ENCODE measurements at places on chromosomes 12 and 14. TPM values are rescaled to one million over a fixed set of nuclear protein-coding genes. Genes with fewer than 3 reads are reported as not detected.

The AHNAK2 gene
- 223 TPM for total RNA-seq

GRCh38 chr12:124640056-124640455, 72.6 kb upstream of the NCOR2 start:
- no peak overlapping the region for H3K4me3 ChIP-seq
- no peaks in the 10 kb centered on the region for H3K36me3 ChIP-seq
- peaks cover 17% of the 10 kb centered on the region for H3K4me1 ChIP-seq
- no peaks in the 10 kb centered on the region for H3K27me3 ChIP-seq
- H3K27ac ChIP-seq = peak overlapping the region; percentile 4

The ARHGDIB gene
- 1.6 TPM for total RNA-seq

The MPHOSPH9 gene
- 72.3 TPM for total RNA-seq

DNA sequence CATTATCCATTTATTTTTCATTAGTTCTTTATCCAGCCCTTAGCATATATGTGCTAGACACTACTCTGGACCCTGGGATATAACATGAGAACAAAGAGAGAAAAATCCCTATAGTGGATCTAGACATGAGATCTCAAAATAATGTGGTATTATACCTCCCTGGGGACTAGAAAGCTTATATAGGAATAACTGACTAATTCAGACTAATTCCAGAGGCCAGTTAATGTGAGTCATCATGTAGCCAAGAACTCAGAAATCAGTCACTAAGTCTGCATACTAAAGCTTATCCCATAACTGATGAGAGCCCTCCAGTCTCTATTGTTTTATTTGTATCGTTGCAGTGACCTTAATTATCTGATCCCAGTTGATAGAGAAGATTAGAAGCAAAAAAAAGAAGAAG, 267.1 kb upstream of the RGS6 start:
- no peaks in the 10 kb centered on the region for H3K27me3 ChIP-seq
- H3K27ac ChIP-seq = no peak overlapping the region
- no peaks in the 10 kb centered on the region for H3K36me3 ChIP-seq
- H3K4me1 ChIP-seq = no peaks in the 10 kb centered on the region
- H3K4me3 ChIP-seq = no peak overlapping the region
- DNase-seq = no peak

The NRXN3 gene
- total RNA-seq = not detected

- no peak overlapping the region for H3K4me3 ChIP-seq
- DNase-seq = no peak
- H3K27me3 ChIP-seq = no peaks in the 10 kb centered on the region
Observed at GRCh38 chr14:92461891-92462290, 51.7 kb upstream of the RIN3 start.

The SAMD15 gene
- total RNA-seq = 1.4 TPM

The SYNE3 gene
- total RNA-seq = 6.2 TPM

The RNF212B gene
- total RNA-seq = not detected

DNA sequence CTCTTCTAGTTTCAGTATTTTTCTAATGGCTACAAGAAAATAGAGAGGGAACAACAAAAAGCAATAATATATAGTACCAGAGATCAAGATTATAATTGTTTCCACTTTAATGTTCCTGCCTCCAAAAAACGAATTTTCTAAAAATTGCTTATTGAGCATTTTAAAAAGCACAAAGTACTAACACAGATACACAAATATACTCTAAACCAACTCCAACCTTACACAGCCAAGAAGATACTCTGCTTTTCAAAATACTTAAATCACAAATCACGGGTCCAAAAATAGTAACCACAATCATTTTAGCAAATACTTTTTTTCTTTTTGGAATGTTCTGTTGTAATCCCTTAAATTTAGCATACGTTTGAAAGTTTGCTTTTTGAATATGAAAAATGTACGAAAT, 2.0 kb downstream of the YAF2 start:
- H3K4me3 ChIP-seq = no peak overlapping the region
- no peaks in the 10 kb centered on the region for H3K36me3 ChIP-seq
- peak overlapping the region; percentile 48 for H3K27ac ChIP-seq
- H3K27me3 ChIP-seq = no peaks in the 10 kb centered on the region
- DNase-seq = no peak

DNA sequence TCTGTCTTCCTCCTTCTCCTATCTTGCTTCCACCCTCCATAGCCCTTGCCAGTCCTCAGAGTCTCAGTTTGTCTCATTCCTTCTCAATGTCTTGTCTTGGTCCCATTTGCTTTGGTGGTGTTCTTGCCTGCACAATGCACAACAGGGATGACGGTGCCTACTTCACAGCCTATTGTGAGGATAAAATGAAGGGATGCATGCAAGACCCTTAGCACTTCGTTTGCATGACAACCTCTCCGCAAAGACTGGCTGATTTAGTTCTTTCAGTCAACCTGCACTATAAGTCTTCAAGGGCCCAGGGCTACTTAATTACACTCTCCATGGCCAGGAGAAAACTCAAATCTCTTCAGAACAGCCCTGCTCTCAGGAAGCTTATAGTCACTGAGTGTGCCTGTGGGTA, 8.5 kb downstream of the SELPLG start:
- no peak overlapping the region for H3K4me3 ChIP-seq
- peaks cover 14% of the 10 kb centered on the region for H3K4me1 ChIP-seq
- no peak for DNase-seq
- no peak overlapping the region for H3K27ac ChIP-seq
- no peaks in the 10 kb centered on the region for H3K27me3 ChIP-seq

The SMOC1 gene
- total RNA-seq = 0.46 TPM

GRCh38 chr12:18146363-18146762, 56.4 kb upstream of the RERGL start:
- no peaks in the 10 kb centered on the region for H3K36me3 ChIP-seq
- no peaks in the 10 kb centered on the region for H3K27me3 ChIP-seq
- H3K4me1 ChIP-seq = no peaks in the 10 kb centered on the region
- no peak overlapping the region for H3K4me3 ChIP-seq
- no peak for DNase-seq
- H3K27ac ChIP-seq = no peak overlapping the region

The AQP6 gene
- total RNA-seq = 0.31 TPM

GRCh38 chr14:61444215-61444768, 122.9 kb downstream of the PRKCH start:
- H3K4me1 ChIP-seq = no peaks in the 10 kb centered on the region
- no peak overlapping the region for H3K27ac ChIP-seq
- DNase-seq = no peak
- no peaks in the 10 kb centered on the region for H3K36me3 ChIP-seq
- no peaks in the 10 kb centered on the region for H3K27me3 ChIP-seq
- no peak overlapping the region for H3K4me3 ChIP-seq

DNA sequence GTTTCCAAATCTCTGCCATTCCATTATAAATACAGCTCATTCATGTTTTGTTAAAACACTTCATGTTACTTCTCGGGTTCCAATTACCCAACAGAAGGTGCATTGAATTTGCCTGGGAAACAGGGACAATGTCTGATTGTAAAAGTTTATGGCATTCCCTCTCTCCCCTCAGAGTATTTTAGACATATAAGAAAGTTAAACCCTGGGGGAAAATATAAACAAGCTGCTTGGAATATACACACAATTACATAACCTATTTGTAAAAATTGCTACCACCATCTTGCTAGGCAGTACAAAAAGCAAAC, 60.0 kb downstream of the BTG1 start:
- H3K27ac ChIP-seq = no peak overlapping the region
- H3K27me3 ChIP-seq = no peaks in the 10 kb centered on the region
- DNase-seq = no peak
- no peaks in the 10 kb centered on the region for H3K36me3 ChIP-seq
- peaks cover 9% of the 10 kb centered on the region for H3K4me1 ChIP-seq

DNA sequence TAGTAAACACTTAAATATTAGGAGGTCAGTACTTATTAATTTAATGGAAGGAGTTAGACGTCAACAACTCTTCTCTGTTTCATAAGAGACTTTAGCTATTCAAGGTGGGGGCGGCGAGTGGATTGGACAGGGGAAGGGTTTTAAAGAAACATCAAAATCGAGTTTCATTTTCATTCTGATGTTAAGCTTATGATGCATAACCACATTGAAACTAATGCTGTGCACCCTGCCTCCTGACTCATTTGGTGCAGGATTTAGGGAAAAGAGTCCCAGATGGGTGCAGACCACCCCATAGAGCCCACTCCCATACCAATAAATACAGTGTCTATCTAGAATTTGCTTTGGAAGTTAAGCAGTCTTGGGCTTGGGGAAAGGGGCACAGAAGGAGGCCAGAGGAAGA, 7.4 kb downstream of the ZBTB39 start:
- DNase-seq = no peak
- no peak overlapping the region for H3K27ac ChIP-seq
- no peak overlapping the region for H3K4me3 ChIP-seq
- peaks cover 3% of the 10 kb centered on the region for H3K36me3 ChIP-seq
- no peaks in the 10 kb centered on the region for H3K27me3 ChIP-seq
- no peaks in the 10 kb centered on the region for H3K4me1 ChIP-seq

- DNase-seq = no peak
- H3K4me1 ChIP-seq = no peaks in the 10 kb centered on the region
- no peaks in the 10 kb centered on the region for H3K36me3 ChIP-seq
- H3K27ac ChIP-seq = no peak overlapping the region
Observed at GRCh38 chr14:53384073-53384472, 230.9 kb upstream of the DDHD1 start.

The EIF4B gene
- total RNA-seq = 351 TPM

The SLC38A4 gene
- total RNA-seq = 2.5 TPM

DNA sequence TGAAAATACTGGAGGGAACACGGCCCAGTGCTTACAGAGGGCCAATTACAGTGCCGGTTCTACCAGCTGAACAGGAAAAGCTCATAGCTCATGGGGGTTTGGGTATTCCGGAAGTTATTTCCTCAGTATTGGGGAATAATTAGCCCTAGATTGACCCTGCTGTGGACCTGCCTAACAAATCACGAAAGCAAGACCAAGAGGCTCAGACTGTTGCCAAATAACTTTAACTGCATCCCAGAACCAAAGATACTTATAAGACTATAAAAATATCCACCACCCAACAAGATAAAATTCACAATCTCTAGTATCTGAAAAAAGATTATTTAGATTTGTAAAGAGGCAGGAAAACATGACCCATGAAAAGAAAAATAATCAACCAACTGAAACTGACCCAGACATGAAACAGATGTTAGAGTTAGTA, 8.0 kb upstream of the OR5AU1 start:
- H3K36me3 ChIP-seq = no peaks in the 10 kb centered on the region
- H3K27me3 ChIP-seq = peaks cover 2% of the 10 kb centered on the region
- H3K4me1 ChIP-seq = no peaks in the 10 kb centered on the region
- no peak overlapping the region for H3K4me3 ChIP-seq
- no peak for DNase-seq
- no peak overlapping the region for H3K27ac ChIP-seq

- H3K27me3 ChIP-seq = no peaks in the 10 kb centered on the region
- no peaks in the 10 kb centered on the region for H3K4me1 ChIP-seq
- no peak overlapping the region for H3K4me3 ChIP-seq
- H3K36me3 ChIP-seq = no peaks in the 10 kb centered on the region
- H3K27ac ChIP-seq = no peak overlapping the region
Observed at GRCh38 chr12:71014180-71014785, 93.7 kb upstream of the PTPRR start.

- DNase-seq = no peak
- no peaks in the 10 kb centered on the region for H3K27me3 ChIP-seq
- no peak overlapping the region for H3K4me3 ChIP-seq
- peaks cover 4% of the 10 kb centered on the region for H3K4me1 ChIP-seq
Observed at GRCh38 chr14:103448097-103448496, 62.9 kb downstream of the MARK3 start.

The HSPA2 gene
- total RNA-seq = 7.7 TPM

The MOAP1 gene
- 6.9 TPM for total RNA-seq

- no peak for DNase-seq
- no peak overlapping the region for H3K4me3 ChIP-seq
- H3K36me3 ChIP-seq = no peaks in the 10 kb centered on the region
- peaks cover 7% of the 10 kb centered on the region for H3K27me3 ChIP-seq
- no peak overlapping the region for H3K27ac ChIP-seq
- H3K4me1 ChIP-seq = no peaks in the 10 kb centered on the region
Observed at GRCh38 chr12:108289350-108290161, 49.6 kb downstream of the CMKLR1 start.

DNA sequence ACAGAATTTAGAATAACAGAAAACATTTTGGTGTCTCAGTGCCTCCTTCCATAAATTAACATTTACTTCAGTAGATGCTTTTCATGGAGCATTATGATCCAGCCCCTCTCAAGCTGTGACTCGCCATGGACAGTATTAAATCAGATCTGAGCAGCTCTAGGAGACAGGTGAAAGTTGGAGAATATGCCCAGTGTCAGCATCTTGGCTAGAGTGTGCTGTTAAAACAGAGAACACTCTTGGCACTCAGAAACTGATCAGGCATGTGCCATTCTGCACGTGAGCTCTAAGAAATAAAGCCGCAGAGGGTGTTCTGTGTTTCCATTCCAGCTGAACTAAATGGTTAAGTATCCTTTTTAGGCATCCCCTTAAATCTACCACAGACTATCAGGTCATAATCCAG, 68.0 kb downstream of the DIP2B start:
- no peak overlapping the region for H3K27ac ChIP-seq
- H3K36me3 ChIP-seq = no peaks in the 10 kb centered on the region
- DNase-seq = no peak
- H3K4me1 ChIP-seq = peaks cover 23% of the 10 kb centered on the region
- H3K27me3 ChIP-seq = no peaks in the 10 kb centered on the region
- no peak overlapping the region for H3K4me3 ChIP-seq

DNA sequence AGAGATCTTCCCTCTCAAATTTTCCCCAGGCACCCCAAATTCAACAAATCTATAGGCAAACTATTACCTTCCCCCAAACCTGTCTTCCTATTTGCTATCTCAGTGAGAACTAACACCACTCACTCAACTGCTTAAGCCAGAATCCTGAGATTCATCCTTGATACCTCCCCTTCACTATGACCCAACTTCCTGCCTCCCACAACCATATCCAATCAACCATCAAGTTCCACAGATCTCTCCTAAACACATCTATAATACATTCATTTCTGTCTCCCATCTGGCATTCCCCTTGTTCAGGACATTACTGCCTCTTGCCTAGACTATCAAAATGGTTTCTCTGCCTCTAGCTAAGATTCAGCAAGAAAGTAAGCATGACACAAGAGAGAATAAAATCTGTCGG, 21.3 kb downstream of the YAF2 start:
- peaks cover 13% of the 10 kb centered on the region for H3K4me1 ChIP-seq
- H3K36me3 ChIP-seq = no peaks in the 10 kb centered on the region
- H3K27ac ChIP-seq = no peak overlapping the region
- DNase-seq = no peak

The OAS3 gene
- 33.3 TPM for total RNA-seq

- peaks cover 16% of the 10 kb centered on the region for H3K36me3 ChIP-seq
- no peaks in the 10 kb centered on the region for H3K27me3 ChIP-seq
- H3K27ac ChIP-seq = no peak overlapping the region
- DNase-seq = no peak
Observed at GRCh38 chr12:57491393-57492280, 3.8 kb downstream of the MARS1 start.

DNA sequence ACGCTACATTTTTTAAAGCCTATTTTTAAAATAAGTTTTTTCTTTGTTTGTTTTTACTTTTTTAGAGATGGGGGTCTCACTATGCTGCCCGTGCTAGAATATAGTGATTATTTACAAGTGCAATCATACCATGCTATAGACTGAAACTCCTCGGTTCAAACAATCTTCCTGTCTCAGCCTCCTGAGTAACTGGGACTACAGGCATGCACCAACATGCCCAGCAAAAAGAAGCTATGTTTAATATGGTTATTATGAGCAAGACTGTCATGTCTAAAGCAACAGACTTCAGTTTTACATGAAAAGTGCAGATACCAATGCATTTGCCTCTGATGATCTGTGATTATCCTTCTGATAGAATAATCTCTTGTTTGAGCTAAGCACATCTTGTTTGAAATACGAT, 45.6 kb upstream of the SGPP1 start:
- H3K27me3 ChIP-seq = no peaks in the 10 kb centered on the region
- H3K27ac ChIP-seq = no peak overlapping the region
- no peaks in the 10 kb centered on the region for H3K36me3 ChIP-seq
- DNase-seq = no peak
- no peak overlapping the region for H3K4me3 ChIP-seq

Data from Panc1 (cell line).